ENCODE measurements at places on chromosomes 13 and 19.
A peak's percentile ranks its signal among the peaks of the same experiment; 100 is the strongest.

DNA sequence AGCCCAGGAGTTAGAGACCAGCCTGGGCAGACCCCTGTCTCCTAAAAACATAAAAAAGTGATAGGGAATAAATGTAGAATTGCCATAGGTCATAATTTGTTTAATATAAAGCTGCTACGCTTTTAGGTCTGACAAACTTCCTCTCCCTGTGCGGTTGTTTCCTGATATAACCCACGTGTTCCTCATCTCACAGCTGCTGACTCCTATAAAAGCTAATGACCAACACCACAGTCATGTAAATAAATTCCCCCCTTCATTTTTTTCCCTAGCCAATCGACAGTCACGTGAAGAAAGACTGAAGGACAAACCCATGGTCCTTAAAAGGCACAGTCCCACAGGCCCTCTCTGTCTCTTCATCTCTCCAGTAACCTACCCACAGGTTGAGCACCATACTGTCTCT lies 27.5 kb downstream of the ZNF266 start:
- H3K36me3 ChIP-seq, result peaks cover 43% of the 10 kb centered on the region
- no peak overlapping the region for H3K27ac ChIP-seq
- H3K4me3 ChIP-seq, result no peak overlapping the region
- H3K27me3 ChIP-seq, result no peaks in the 10 kb centered on the region
- H3K4me1 ChIP-seq, result no peaks in the 10 kb centered on the region

DNA sequence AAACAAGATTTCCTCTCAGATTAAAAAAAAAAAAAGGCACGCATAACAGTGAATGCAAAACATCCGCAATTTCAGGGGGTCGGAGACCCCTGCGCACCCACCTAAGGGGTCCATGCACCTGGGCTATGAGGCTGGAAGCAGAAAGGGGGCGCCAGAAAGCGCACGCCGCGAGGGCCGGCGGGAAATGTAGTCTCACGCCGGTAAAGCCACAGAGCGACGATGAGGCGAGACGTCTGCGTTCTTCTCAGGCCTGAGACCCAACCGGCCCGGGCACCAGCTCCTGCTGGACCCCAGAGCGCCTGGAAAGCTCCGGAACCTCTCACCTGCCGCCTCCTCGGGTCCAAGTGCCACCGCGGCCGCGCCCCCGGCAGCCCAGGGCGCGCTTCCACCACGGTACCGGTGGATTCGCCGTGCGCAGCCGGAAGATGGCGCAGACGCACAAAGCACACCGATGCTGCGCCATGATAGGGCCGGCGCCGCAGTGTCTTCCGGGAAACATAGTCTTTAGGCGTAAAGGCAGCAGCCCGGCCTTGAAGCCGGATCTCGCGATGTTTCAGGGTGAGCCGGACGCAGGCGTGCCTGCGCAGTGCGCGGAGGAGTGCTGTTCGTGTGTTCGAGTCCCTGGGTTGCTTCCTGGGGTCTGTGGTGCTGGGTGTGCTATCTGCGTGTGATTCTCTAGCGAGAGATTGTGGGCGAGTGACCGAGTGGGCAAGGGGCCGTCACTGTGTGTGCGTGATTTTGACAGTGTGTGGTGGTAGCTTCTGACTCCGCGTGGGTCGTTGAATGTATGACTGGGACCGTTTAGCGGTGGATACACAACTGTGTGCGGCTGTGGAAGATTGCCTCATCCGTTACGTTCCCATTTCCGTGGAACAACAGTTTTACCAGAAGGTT lies at the start of gene ZNF582:
ZNF582 (minus strand) TSS at position 416 of the 894 bp plus-strand sequence. CDS start 1,782 bp downstream, outside the sequence.
- peak within 1 kb of the TSS; percentile 56 for H3K4me3 ChIP-seq
- no peaks in the 10 kb centered on the region for H3K27me3 ChIP-seq
- H3K36me3 ChIP-seq, result peaks cover 17% of the 10 kb centered on the region
- DNase-seq, result peak; percentile 88

- no peaks in the 10 kb centered on the region for H3K36me3 ChIP-seq
- no peaks in the 10 kb centered on the region for H3K4me1 ChIP-seq
- H3K27me3 ChIP-seq, result peaks cover 10% of the 10 kb centered on the region
- no peak overlapping the region for H3K4me3 ChIP-seq
These were observed 19.3 kb downstream of the GNA15 start for GRCh38 chr19:3154957-3155736.

GRCh38 chr13:59391696-59392095 lies 772.0 kb downstream of the DIAPH3 start:
- H3K27me3 ChIP-seq, result no peaks in the 10 kb centered on the region
- no peak overlapping the region for H3K27ac ChIP-seq
- H3K4me1 ChIP-seq, result no peaks in the 10 kb centered on the region

DNA sequence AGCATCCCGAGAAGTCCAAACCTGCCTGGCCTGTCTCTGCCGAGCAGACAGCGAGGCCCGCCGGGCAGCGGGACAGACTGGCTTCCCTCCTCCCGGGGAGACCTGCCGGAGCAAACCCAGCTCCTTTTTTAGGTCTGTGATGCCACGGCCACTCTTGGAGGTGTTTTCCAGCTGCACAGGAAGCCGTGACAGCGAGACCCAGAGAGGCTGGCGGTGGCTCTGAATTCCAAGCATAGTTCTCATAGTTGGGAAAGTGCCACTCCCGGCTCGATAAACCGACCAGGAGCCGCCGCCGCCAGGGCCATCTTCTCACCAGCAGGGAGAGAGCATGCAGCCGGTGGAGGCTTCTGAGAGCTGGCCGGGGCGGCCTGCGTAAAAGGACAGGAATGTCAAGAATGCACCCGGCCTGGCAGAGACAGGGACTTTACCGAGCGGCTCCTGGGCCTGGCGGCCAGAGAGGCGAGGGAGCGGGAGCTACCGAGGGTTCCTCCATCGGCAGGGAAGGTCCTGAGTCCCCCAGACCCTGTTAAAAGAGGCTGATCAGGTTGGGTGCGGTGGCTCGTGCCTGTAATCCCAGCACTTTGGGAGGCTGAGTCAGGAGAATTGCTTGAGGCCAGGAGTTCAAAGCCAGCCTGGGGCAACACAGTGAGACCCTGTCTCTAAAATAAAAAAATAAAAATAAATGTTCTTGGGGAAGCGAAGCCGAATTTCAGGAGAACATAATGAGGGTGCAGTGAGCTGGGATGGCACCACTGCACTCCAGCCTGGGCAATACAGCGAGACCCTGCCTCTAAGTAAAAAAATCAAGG lies 64.9 kb downstream of the GADD45B start:
- DNase-seq, result peak; percentile 73
- H3K36me3 ChIP-seq, result no peaks in the 10 kb centered on the region
- H3K27ac ChIP-seq, result peak overlapping the region; percentile 77

DNA sequence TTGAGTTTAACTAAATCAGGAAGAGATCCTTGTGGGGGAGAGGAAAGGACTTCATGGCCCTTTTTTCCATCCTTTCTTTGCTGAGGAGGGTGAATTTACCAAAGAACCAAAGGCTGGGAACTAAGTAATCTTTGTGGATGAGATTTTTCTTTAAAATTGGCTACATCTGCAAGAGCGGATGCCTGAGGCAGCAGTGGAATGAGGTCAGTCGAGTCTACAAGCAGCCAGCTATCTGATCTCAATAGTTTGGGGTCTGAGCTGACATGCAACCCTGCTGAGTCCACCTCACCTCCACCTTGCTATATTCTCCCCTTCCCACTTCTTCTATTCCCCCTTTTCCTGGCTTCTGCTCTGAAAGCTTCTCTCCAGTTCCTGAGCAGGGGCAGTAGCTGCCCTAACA lies 3.6 kb upstream of the DNAJC15 start:
- H3K27me3 ChIP-seq, result no peaks in the 10 kb centered on the region
- no peak overlapping the region for H3K4me3 ChIP-seq
- no peak overlapping the region for H3K27ac ChIP-seq
- H3K4me1 ChIP-seq, result peaks cover under 1% of the 10 kb centered on the region

- no peak overlapping the region for H3K4me3 ChIP-seq
- H3K27ac ChIP-seq, result no peak overlapping the region
- DNase-seq, result no peak
- no peaks in the 10 kb centered on the region for H3K4me1 ChIP-seq
- peaks cover 42% of the 10 kb centered on the region for H3K27me3 ChIP-seq
These were observed 67.2 kb downstream of the SPACA7 start for GRCh38 chr13:112443191-112443994.

DNA sequence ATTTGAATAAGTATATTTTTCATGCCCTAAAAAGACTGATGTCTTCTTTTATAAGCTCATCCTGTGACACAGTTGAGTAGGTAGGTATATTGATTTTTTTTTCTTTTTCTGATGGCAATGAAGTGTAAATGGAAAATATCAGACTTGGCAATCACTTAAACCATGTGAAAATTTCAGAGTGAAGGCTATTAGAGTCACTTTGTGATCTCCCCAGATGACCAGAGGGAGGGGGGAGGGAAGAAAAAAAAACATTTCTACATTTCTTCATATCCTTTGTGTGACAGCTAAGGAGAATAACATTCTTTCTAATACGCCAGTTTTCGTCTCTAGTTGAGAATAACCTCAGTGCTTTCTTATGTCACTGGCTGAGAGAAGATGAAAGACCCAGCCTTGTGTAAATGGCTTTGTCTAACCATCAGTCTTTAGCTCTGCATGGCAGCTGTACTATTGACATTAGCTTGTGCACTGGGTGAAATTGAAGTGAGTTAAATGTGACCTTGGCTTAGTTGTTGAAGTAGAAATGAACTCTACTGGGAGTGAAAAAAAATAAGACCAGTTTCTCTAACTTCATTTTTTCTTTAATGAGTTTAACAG lies 332.1 kb upstream of the DACH1 start:
- H3K4me1 ChIP-seq, result no peaks in the 10 kb centered on the region
- no peak overlapping the region for H3K27ac ChIP-seq
- H3K4me3 ChIP-seq, result no peak overlapping the region
- DNase-seq, result no peak

- H3K36me3 ChIP-seq, result no peaks in the 10 kb centered on the region
- no peak overlapping the region for H3K4me3 ChIP-seq
- H3K4me1 ChIP-seq, result peaks cover 15% of the 10 kb centered on the region
- no peak overlapping the region for H3K27ac ChIP-seq
- no peaks in the 10 kb centered on the region for H3K27me3 ChIP-seq
These were observed 116.0 kb downstream of the ZNF536 start for GRCh38 chr19:30488191-30488590.
